Stimulated activated CD4-positive, alpha-beta T cell treated with anti-CD3 and anti-CD28 coated beads, Interleukin-15, amount 100 ng/mL, for 1 hour (primary cell): ENCODE measurements at places on chromosomes 4 and X.

DNA sequence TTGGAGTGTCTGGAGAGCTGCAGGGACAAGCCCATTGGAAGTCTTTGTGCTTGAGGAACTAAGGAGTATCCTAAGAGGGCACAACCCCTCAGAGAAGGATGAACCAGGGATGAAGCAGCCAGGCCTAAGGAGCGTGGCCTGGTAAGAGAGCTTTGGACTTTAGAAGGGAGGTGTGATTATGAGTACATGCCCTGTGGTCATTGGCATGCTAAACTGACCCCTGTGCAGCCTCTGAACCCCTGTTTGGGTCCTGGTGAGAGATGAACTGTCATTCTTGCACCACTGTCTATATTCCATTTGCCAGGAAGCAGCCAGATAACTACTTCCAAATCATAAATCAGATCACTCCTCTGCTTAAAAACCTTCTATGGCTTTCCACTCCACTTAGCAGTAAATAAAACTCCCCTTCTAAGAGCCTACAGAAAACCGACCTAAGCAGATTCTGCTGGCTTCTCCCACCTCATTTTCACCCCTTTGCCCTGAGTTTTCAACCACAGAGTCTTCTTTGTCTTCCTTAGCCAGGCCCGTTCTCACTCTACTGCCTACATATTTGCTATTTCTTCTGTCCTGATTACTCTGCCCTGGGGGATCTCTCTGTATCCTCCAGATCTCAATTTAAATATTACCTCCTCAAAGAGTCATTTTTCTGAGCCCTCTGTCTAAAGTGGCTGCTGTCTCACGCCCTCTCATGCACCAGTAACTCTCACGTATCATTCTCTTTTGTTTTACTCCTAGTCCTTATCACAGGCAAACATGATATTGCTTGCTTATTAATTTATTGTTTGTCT is 56.7 kb downstream of the MID1IP1 start:
- no peak for DNase-seq

DNA sequence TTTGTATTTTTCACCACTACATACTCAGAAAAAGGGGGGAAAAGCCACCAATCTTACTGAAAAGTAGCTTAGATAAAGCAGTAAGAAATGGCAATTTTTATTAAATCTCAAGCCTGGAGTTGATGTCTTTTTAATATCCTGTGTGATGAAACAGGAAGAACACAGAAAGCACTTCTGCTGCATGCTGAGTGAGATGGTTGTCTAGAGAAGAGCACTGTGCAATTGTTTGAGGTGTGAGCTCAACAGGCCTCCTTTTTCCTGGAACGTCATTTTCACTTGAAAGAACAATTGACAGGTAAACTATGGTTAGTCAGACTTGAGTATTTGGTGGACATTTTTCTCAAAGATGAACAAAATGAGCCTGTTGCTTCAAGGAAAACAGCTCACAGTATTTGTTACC is 73.9 kb downstream of the RTL5 start:
- no peak for DNase-seq

- no peak for DNase-seq
Measured at GRCh38 chr4:52657292-52657617, 1.8 kb downstream of the USP46 start.

DNA sequence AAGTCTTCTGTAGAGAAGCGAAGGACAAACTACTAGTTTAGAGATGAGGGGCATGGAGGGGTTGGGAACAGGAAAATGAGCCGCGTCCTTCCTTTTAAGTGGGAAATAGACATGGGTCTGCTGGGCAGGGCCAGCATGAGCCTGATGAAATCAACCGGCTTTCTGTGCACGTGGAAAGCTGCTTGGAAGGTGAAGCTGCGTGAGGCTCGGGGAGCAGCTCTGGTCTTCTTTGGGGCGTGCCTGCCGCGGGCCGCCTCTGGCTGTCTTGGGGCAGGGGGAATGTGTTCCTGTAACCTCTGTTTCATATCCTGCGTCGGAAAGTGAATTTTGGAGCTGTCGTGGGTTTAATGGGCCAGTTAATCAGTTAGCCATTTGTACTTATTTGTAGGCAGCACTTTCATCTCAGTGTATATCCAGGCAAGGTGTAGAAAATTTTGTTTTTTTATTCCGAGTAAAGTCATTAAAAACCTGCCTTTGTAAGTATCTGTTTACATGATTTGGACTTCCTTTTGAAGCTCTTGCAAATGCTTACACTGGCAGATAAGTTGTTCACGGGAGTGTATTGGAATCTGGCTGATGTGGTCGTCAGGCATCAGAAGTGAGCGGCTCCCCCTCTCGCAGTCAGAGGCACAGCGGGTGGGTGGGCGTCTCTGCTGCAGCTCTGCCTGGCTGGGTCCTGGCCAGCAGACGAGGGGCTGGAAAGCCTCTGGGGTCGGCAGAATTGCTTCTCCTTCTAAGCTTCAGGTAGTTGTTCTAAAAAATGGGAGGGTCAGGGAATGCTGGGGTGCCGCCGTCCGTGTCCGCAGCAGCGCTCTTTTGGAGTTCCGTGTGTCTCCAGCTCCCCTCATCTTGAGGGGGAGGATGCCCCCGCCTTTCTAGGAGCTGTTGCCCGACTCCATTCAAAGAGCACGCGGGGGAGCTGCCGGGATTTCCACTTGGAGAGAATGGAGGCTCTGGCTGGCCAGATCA is 70.5 kb upstream of the HGFAC start:
- DNase-seq = no peak

- DNase-seq = no peak
Measured at GRCh38 chr4:67366311-67366861, 178.9 kb downstream of the CENPC start.
